Activated CD4-positive, alpha-beta T cell treated with anti-CD3 and anti-CD28 coated beads for 48 hours (primary cell): ENCODE measurements at places on chromosomes 7 and 10.
A peak's percentile ranks its signal among the peaks of the same experiment; 100 is the strongest.

DNA sequence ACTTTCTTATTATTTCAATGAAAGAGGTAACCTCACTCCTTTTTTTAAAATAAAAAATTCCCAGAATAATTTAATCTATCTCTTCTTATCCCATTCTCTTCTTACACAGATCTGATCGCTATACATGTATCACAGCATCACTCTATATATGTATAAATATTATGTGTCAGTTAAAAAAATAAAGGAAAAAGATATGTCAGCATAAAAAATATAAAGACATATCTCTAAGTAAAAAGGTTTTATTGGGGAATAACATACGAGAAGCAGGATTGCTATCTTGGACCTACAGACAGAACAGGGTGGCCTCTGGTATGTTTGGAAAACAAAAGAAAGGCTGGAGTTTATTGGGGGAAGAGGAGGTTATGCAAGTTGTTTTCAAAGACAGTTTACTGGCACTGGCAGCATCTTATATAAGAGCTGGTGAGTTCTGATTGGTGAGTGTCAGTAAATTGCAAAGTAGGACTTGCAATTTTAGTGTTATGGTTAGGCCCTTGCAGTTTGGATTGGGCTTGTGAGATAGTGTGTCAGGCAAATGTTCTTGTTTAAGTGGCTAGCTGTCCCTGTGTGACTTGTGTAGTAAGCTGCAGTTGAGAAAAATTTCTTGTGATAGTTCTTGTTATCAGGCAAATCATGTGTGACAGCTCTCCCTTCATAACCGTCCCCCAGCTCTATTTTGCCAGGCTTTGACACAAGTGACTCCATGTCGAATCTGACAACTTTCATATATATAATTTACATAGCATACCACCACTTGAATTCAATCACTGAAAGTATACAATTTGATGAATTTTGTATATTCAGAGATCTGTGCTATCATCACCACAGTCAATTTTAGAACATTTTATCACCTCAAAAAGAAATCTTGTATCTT is 118.2 kb downstream of the HBP1 start:
- no peak for DNase-seq

GRCh38 chr7:37643876-37644275 is 39.7 kb upstream of the GPR141 start:
- no peak for DNase-seq

GRCh38 chr10:101631821-101632475 is 43.8 kb downstream of the DPCD start:
- no peak for DNase-seq

GRCh38 chr7:133860628-133861335 is 266.4 kb upstream of the LRGUK start:
- no peak for DNase-seq

- peak; percentile 95 for DNase-seq
These were observed 92.0 kb upstream of the INSIG1 start for GRCh38 chr7:155205368-155206317.

GRCh38 chr10:51297438-51297837 is 223.2 kb downstream of the PRKG1 start:
- no peak for DNase-seq

DNA sequence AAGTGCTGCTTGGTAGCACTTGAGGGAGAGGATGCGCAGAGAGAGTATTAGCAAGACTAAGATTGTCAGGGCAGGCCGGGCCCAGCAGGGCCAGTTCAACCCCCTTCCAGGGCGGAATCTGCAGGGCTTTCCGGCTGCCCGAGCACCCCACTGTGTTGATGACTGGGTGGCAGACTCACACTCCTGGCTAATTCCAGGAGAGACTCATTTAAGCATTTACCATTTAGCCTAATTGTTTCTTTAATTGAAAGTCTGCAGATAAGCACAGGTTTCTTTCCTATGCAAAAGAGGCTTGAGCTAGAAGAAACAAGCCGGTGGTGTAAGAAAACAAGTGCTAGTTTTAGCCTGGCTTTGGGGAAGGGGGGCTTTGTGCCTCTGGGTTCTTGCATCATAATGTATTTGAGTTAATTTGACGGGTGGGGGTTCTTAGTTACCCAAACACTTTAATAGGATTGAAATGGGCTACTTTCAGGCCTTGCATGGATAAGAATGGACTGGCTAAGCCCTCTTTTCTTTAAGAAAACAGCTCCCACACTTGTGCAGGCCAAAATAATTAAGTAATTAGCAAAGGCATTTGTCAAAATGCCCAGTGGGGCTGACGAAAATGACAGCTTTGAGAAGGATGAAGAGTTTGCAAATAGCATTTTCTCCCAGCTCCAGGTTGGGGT is 201.3 kb downstream of the MYOF start:
- DNase-seq: no peak

DNA sequence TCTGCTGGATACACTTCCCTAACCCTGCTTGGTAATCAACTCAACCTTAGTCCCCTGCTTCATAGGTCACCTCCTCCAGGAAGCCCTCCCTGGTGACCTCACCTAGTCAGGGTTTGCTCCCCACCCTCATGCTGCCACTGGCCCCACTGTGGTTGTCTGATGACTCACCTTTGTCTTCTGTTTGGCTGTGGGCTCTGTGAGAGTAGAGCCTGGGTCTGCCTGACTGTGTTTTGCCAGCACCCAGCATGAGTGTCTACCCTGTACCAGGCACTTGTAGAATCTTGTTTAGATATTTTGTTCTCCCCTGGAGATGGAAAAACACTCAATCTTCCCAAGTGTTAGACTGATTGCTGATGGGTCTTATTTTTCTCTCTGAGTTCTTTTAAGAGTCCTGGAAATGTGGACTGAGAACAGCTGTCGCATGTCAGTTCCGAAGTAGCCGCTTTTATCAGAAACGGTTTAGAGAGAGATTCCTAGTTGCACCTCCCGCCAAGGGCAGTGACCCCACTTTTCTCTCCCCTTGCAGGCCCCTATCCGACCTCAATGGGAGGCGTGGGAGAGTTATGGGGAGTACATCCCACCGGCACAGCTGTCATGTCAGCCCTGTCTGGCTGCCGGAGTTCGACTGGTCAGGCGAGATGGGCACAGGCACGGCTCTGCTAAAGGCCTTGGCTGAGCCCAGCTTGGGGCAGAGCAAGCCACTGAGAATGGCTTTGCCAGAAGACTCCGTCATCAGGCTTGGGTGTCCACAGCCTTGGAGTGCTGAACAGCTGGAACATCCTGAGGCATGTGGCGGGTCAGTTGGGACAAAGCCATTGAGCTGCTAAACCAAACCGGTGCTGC is 134.3 kb downstream of the GRK5 start:
- peak; percentile 70 for DNase-seq

DNA sequence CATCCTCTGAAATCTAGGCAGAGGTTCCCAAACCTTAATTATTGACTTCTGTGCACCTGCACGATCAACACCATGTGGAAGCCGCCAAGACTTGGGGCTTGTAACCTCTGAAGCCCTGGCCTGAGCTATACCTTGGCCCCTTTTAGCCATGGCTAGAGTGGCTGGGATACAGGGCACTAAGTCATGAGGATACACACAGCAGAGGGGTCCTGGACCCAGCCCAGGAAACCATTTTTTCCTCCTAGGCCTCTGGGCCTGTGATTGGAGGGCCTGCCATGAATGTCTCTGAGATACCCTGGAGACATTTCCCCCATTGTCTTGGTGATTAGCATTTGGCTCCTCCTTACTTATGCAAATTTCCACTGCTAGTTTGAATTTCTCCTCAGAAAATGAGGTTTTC is 743.7 kb downstream of the PCDH15 start:
- no peak for DNase-seq

DNA sequence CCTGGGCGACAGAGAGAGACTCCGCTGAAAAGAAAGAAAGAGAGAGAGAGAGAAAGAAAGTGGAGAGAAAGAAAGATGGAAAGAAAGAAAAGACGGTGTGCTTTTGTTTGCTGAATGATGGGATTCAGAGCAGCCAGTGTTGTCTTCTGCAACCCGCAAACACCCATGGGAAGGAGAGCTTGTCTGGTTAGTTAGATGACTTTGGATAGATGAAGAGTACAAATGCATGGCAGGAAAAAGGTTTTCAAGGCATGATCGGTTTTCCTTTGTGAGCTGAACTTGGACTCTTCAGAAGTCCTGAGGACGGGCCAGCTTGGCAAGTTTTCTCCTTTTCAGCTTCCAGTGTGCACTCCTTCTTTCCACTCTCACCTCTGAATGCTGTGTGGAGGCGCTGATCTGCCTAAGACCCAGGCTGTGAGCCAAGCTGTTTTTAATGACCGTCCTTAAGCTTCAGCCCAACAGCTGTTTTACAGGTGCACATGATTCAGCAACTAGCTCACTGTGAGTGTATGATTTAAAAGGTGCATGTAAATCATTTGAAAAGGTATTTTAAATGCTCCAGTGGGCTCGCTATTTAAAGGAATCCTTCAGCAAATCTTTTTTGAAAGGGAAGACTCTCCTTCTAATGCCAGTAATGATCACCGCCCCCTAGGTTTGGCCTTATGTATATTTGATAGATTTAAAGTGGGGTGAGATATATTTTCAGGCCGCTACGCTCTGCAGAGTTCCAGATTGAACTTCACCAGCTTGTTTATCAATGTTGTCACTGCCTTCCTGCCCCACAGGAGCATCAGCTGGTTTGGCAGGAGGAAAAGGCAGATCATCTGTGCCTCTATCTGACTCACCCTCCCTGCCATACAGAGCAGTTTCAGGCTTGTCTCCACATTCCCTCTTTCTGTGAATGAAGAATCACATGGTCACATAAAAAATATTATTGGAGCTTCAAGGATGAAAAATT is 115.0 kb downstream of the PLXDC2 start:
- no peak for DNase-seq

- no peak for DNase-seq
These were observed 23.6 kb upstream of the SEMA3C start for GRCh38 chr7:80942261-80943041.

- no peak for DNase-seq
These were observed 51.1 kb upstream of the PRSS58 start for GRCh38 chr7:142308918-142309317.

DNA sequence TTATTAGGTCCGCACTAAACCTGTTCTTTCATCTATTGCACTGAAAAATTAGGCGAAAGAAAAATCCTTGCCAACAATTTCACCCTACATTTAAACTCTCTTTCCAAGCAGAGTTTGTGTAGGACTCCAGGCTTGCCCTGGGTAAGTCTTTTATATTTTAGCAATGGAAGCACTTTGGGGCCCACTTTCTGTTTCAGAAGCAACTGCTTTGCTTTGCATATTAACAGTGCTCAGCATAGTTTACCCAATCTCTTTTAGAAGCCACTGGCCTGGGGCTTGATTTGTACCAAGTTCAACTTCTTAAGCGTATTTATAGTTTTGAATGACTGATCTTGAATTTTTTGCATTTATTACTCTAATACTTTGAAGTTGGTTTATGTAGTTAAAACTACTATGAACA is 78.8 kb upstream of the MDFIC start:
- no peak for DNase-seq

GRCh38 chr7:117019287-117019686 is 66.0 kb downstream of the ST7 start:
- DNase-seq: no peak

GRCh38 chr7:81990395-81990794 is 220.5 kb upstream of the HGF start:
- no peak for DNase-seq

- DNase-seq: no peak
These were observed 81.8 kb upstream of the ANKRD1 start for GRCh38 chr10:91002656-91003055.

DNA sequence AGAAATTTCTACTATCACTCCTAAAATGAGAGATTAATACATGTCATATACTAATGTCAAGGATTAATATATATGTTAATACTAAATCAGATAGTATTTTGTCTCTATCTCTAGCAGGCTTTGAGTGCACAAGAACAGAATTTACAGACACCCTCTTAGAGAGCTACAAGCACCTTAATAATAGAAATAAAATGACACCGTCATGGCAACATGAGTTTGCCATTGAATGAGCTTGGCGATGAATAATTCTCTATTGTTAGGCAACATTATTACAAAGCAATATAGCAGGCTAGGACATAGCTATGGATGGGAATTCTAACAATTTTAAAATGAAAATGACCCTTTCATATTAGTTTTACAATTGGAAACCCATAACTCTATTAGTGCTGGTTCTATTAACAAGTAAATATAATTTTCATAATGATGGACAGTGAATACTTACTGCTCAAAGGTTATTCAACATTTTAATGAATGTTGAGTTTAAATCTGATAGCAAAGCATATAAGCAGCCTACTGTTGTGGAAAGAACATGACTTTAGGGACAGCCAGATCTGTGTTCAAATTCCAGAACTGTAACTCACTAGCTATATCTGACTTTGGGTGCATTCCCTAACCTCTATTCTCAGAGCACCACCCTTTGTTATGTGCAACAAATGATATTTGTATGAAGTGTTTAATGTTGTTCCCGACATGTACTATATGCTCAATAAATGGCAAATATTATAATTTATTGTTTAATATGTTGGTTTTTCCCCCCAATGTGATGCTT is 184.5 kb upstream of the DKK1 start:
- DNase-seq: no peak

DNA sequence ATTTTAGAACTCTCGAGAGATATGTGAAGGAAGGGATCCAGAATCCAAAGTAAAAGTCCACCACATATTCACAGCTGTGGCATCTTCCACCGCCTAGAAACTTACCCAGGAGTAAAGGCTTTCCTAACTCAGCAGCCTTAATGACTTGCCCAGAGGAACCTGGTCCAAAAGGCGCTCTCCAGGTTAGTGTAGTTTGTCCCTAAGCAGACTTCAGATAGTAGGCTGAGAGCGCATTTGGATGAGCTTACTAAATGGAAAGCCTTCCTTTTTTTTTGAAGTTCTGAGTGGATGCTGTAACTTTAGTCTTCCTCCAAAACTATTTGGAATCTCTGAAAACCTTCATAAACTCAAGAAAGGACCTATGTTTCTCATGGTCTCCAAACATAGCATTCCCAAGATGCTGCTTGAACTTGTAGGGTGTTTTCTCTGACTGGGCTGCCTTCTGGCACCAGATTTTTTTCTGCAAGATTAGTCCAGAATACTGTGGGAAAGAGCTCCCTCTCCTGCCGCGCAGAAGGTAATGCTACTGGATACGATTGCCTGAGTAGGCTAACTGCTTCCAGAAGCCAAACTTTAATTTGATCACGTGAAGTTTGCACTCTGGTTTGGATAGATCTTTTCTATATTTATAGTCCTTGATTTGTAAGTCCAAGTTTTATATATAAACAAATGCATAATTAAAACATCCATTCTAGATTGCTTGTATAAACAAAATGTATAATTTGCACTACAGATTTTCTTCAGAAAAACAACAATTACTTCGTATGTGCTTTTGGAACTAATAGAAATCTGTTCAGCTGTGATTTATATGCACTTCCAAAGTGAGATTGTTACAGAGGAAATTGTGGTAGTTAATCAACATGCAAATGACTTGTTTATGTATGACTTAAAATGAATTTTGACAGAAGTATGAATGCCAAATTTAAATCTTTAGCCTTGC is 19.6 kb upstream of the GPR37 start:
- DNase-seq: peak; percentile 24
